Brain (organoid and tissue), 16 donors: ENCODE measurements at places on chromosomes 2 and 18.
A peak's percentile ranks its signal among the peaks of the same experiment; 100 is the strongest.

GRCh38 chr2:216578325-216578724 is 54.9 kb upstream of the IGFBP2 start:
- DNase-seq, result no peak

DNA sequence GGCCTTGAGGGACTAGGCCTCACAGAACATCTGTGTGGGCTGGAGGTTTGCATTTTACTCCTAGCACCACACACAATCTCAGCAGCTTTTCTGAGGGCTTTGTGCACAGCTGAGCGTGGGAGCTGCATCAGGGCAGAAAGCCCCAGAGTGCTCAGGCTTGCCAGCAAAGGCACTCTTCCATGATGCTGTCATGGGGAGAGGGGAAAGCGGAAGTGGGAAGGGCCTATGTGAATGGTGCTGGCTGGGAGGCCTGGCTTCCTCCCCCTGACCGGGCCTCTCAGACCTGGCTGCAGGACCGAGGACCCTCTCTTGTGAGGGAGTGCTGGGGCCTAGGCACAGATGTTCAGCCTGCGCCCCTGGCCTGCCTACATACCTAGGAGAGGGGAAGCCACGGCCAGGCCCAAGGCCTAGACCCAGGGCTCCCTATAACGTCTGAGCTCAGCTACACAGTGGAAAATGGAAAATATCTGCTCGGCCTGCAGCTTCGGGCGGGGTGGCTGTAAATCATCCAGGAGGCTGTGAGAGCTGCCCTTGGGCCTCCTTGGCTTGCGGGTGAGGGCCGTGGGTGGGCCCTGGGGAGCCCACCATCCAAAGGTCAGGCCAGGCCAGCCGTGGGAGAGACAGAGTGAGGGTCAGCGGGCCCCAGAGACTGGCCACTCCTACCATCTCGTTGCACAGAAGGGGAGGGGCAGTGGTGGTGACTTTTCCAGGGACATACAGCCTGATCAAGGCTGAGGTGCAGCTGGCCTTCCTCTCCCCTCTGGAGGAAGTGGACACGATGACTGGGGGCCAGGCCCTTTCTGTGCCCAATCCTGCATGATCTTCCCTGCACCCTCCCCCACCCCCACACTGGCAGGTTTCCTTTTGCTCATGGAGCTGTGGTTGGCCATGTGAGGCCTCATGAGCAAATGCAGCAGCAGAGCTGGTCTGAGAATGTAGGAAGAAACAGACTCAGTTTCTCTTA is 22.8 kb downstream of the GLI2 start:
- peak; percentile 85 for DNase-seq

DNA sequence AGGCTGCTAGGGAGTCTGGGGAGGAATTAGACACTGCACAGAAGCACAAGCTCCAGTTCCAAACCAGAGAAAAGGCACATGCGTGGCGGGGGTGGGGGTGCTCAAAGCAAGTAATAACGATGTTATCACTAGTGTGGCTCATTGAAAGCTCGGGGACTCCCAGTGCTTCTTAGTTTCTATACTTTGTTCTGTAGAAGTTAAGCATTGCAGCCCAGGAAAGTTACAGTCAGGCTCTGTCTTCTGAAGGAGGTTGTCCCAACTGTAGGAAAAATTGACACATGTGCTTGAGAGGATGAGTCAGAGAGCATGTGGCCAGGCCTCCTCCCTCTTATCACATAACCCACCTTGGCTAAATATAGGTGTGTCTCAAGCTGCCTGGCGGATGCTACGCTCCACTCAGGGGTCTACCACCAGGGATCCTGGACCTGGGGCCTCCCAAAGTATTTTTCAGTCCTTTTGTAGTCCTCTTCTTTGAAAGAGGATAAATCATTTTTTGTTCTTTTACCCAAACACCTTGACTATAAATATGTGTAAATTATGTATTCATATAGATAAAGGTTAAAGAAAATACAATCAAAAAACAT is 3.8 kb downstream of the GALNT5 start:
- DNase-seq, result no peak

GRCh38 chr18:78739115-78739514 is 240.5 kb upstream of the SALL3 start:
- no peak for DNase-seq

GRCh38 chr2:187478719-187479118 is 30.7 kb upstream of the CALCRL start:
- DNase-seq, result no peak

DNA sequence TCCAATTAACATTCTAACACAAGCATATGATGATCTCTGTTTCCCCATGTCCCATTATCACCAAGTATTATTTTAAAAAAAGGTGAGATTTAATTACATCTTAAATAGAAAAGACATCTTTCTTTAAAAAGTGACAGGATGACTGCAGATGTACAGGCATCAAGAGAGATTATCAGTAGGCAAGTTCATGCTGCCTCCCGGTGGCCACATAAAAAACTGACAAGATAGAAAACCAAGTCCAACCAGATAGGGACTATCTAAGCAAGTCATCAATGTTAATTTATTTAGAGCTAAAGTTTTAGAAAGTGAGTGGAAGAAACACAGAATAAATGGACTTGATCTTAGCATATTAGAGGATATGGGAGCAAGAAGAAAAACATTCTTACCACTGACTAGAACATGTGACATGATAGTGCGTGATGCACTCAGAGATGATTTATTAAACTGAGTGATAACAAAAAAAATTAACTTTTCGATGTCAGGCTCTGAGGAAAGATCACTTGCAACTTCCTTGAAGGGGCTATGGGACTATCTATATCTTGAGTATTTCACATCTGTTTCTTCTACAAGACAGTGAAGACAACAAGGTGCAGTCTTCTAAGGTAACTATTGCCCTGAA is 5.4 kb upstream of the TDRD15 start:
- peak; percentile 79 for DNase-seq

DNA sequence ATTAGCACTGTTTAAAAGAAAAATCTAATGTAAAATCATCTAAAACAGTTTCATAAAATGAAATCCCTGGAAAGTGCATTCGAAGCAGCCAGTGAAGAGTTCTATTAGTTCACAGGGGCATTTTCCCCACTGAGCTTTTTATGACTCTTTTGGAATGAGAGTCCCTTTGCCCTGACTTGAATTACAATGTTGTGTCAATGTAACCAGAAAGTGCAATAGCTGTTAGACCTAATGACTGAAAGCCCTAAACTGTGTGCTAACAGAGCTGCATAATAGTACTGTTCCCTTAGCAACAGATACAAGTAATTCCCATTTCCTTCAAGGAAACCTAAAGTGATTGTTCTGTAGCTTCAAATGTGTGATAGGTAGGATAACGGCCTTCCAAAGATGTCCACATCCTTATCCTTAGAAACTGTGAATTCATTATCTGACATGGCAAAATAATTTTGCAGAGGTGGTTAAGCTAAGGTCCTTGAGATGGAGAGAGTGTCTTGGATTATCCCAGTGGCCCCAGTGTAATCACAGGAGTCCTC is 134.4 kb downstream of the L3MBTL4 start:
- DNase-seq, result peak; percentile 60
